ENCODE measurements at places on chromosomes 12 and 14. TPM values are rescaled to one million over a fixed set of nuclear protein-coding genes. Genes with fewer than 3 reads are reported as not detected.

MIP gene
- polyA plus RNA-seq = 0.17 TPM

MNAT1 gene
- 53.0 TPM for polyA plus RNA-seq

KRT6C gene
- polyA plus RNA-seq = not detected

RHOJ gene
- 21.8 TPM for polyA plus RNA-seq

KRT72 gene
- not detected for polyA plus RNA-seq

GAS2L3 gene
- 32.9 TPM for polyA plus RNA-seq

AQP2 gene
- polyA plus RNA-seq = 50.4 TPM

AMIGO2 gene
- 40.5 TPM for polyA plus RNA-seq

IL22 gene
- not detected for polyA plus RNA-seq

METTL25 gene
- 20.3 TPM for polyA plus RNA-seq

CMA1 gene
- polyA plus RNA-seq = 0.42 TPM

CCDC198 gene
- 473 TPM for polyA plus RNA-seq

RBP5 gene
- 54.0 TPM for polyA plus RNA-seq

NUDT4 gene
- 130 TPM for polyA plus RNA-seq

KRT73 gene
- polyA plus RNA-seq = not detected

IFNG-AS1 gene
- 0.28 TPM for polyA plus RNA-seq

DNAI7 gene
- polyA plus RNA-seq = 7.9 TPM

IL31 gene
- not detected for polyA plus RNA-seq

CLEC4D gene
- polyA plus RNA-seq = 0.43 TPM

WIF1 gene
- polyA plus RNA-seq = 1.8 TPM

RFX4 gene
- polyA plus RNA-seq = 0.20 TPM

TUNAR gene
- polyA plus RNA-seq = 0.78 TPM

GNB3 gene
- 13.3 TPM for polyA plus RNA-seq

SMIM41 gene
- polyA plus RNA-seq = not detected
